ENCODE measurements at places on chromosomes 3 and 15.

- peak; percentile 31 for DNase-seq
These were observed 247 bp downstream of the FETUB start for GRCh38 chr3:186640473-186640818.

- no peak for DNase-seq
These were observed 27.0 kb downstream of the PDE8A start for GRCh38 chr15:85008474-85009260.

- DNase-seq = no peak
These were observed 120.1 kb downstream of the OXNAD1 start for GRCh38 chr3:16385151-16385550.

- no peak for DNase-seq
These were observed at the start of gene CHL1 for GRCh38 chr3:196311-197148. Gene CHL1 (plus strand): TSS chr3:196763. CDS start chr3:319777, 123,014 bp downstream.

DNA sequence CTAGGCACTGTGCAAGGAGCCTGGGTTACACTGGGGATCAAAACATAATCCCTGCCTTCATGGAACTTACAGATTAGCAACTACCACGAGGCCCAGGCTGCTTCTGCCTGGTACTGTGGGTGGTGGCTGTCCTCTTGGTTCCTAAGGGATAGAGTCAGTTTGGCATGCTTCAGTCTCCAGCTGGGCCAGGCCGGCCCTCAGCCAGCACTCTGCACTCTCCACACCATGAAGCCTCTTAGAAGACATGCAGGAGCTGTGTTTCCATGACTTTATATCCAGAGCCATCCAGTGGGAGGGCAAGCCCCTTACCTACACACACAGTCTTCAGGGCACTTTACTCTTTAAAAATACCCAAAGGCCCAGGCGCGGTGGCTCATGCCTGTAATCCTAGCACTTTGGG lies 54.4 kb downstream of the ATP1B3 start:
- no peak for DNase-seq

- DNase-seq = no peak
These were observed 54.8 kb downstream of the LIPC start for GRCh38 chr15:58486564-58486963.

DNA sequence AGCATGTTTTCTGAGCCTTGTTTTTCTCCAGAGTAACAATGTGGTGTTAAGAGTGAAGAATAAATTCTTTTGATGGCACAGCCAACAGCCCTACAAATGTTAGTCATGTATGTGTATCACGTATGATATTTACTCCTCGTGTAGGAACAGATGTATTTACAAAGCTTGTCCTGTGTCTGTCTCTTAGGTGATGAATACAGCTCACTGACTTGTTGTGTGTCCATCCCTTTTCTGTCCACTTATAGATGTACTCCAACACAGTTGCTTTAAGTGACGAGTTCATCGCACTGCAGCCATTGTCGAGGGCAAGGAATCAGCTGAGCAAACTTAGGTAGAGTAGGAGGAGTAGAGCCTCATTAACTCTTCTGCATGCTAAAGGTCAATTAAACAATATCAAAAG lies 78.1 kb downstream of the DCUN1D1 start:
- DNase-seq = peak; percentile 79

DNA sequence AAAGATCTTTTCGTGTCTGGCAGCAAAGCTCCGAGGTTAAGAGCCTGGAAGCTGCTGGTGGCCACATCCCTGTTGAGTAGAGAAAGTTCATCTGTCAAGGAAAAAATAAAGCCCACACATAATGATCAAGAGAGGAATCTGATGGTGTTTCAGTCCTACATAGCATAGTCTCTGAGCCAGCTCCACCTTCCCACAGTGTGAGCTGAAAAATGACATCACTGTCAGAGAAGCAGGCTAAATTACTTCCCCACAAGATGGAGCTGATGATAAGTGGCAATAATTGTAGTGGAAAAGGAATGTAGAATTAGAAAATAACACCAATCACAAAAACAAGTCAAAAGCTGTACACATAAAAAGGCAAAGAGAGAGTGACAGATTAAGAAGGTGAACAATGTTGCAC lies 84.5 kb downstream of the AQP9 start:
- DNase-seq = no peak

GRCh38 chr3:15272426-15273196 lies 59.8 kb downstream of the SH3BP5 start:
- no peak for DNase-seq

DNA sequence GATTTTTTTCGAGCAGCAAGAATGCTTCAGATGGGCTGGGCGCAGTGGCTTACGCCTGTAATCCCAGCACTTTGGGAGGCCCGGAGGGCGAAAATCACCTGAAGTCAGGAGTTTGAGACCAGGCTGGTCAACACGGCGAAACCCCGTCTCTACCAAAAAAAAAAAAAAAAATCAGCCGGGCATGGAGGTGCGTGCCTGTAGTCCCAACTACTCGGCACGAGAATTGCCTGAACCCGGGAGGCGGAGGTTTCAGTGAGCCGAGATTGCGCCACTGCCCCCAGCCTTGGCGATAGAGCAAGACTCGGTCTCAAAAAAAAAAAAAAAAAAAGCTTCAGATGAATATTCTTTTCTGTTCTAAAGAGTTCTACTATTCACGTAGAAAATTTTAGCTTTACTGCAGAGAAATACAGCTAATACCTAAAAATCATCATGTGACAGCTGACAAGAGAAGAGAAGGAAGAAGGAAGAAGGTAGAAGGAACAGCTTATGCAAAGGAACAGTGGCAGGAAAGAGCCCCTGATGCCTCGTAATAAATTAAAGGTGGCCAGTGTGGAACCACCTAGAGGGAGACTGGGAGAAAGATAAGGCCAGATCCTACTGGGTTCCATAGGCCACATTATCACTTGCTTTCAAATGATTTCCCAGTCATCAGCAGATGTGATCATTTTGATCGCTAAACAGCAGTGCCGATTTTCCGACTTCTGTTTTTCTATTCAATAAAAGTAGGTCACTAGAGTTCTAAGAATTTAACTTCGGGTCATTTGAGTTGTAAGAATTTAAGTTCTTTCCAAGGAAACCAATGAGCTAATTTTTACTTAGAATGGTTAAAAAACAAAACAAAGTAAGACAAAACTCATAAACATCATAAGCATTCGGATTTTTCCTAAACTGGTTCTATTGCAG lies 1.5 kb downstream of the CMTM6 start:
- DNase-seq = peak; percentile 22

GRCh38 chr3:84444726-84445521 lies 513.9 kb upstream of the CADM2 start:
- DNase-seq = no peak

DNA sequence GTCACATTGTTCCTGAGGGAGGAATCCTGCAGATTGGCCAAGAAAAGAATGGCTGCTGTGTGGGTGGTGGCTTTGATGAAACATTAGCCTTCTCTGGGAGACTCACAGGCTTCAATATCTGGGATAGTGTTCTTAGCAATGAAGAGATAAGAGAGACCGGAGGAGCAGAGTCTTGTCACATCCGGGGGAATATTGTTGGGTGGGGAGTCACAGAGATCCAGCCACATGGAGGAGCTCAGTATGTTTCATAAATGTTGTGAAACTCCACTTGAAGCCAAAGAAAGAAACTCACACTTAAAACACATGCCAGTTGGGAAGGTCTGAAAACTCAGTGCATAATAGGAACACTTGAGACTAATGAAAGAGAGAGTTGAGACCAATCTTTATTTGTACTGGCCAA lies 6.1 kb downstream of the PTX3 start:
- DNase-seq = no peak

DNA sequence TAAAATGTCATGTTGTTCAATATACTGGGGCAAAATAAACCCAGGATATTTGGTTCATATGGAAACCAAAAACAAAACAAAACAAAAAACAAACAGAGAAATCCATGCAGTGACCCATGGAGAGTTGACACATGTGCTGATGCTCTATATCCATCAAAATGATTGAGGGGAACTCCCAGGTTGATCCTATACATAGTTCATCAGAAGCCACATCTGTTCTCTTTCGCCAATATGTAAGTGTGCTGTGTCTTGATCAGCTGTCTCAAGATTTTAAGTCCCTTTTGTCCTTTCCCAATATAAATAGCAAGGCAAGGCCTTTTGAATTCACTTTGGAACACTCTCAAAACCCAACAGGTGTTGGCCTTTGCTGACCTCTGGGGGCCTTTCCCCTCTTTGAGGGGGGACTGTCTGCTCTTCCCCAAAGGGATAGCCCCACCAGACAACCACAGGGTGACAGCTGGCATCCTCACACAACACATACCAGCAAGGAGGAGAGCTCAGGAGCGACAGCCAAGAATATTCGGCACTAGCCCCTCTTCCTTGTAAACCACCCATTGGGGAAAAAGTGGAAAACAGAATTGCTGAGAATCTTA lies 209.4 kb upstream of the CD96 start:
- no peak for DNase-seq

DNA sequence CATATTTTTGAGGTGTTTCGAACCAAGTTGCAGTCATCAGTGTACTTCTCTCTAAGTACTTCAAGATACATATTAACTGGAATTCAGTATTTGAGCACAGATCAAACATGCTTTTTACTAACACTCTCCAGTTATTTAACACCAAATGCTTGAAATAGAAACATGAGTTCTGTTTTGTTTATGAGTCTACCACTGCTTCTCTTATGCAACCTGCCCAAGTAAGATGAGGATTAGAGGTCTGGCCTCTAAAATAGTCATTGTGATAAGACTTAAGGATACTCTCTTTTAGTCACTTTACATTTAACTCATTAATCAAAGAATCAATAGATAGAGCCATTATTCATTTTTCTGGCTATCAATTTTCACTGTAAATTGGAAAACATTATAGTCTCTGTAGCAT lies 156.2 kb upstream of the THRB start:
- no peak for DNase-seq

GRCh38 chr3:112122870-112123269 lies 10.2 kb downstream of the GCSAM start:
- no peak for DNase-seq

DNA sequence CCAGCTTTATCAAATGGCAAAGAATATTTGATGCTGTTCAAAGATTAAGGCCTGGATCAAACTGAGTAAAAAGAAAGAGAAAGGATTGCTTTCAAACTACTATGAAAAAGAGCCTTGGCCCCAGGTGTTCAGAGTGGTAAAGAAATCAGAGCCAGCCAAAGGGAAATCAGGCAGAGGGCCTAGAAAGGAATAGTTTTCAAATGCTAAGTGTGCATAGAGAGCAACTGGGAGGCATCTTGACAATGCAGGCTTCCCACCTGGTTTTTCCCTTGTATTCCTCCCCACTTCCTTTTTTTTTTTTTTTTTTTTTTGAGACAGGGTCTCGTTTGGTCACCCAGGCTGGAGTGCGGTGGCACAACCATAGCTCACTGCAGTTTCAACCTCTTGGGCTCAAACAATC lies 340.2 kb upstream of the ADAMTS9 start:
- no peak for DNase-seq

GRCh38 chr15:64045774-64046420 lies 388 bp downstream of the DAPK2 start:
- no peak for DNase-seq

- no peak for DNase-seq
These were observed 121.8 kb upstream of the CADM2 start for GRCh38 chr3:84836961-84837360.

GRCh38 chr15:65762399-65762798 lies 29.7 kb downstream of the DENND4A start:
- no peak for DNase-seq

- peak; percentile 39 for DNase-seq
These were observed 74.8 kb upstream of the RPL32 start for GRCh38 chr3:12916159-12916558.

- no peak for DNase-seq
These were observed 40.3 kb upstream of the TFRC start for GRCh38 chr3:196122021-196122687.

DNA sequence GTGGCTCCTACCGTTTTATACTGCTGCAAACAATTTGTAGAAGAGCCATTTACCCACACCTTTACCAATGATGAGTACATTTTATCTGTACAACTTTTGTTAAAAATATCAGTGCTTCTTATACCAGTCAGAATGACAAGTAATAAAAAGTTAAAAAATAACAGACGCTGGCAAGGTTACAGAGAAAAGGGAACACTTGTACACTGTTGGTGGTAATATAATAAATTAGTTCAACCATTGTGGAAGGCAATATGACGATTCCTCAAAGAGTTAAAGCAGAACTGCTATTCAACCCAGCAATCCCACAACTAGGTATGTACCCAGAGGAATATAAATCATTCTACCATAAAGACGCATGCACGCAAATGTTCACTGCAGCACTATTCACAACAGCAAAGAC lies 51.9 kb downstream of the ARRDC4 start:
- no peak for DNase-seq

DNA sequence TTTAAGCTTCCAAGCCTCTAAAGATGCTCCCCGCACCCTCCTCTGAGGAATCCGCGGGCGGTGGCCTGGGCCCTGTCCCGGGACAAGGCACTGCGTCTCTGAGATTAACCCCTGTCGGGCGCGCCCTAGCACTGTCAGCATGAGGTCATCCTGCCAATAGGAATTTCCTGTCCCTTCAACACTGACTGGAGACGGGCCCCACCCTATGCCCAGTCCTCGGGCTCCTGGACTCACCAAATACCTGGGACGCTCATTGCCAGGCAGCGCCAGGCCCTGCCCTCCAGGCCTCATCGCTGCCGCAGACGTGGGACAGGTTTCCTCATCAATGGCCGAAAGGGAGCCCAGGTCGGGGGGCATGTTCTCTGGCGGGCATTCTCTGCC lies 67.6 kb upstream of the SH3GL3 start:
- no peak for DNase-seq

- peak; percentile 16 for DNase-seq
These were observed 33.6 kb downstream of the USF3 start for GRCh38 chr3:113662824-113663223.

All from pons (tissue), 1 donor.